Stimulated activated CD4-positive, alpha-beta T cell treated with anti-CD3 and anti-CD28 coated beads, Interleukin-1b, Interleukin-23, amount 100 ng/mL, for 1 hour (primary cell): ENCODE measurements at places on chromosomes 3 and 15.

DNA sequence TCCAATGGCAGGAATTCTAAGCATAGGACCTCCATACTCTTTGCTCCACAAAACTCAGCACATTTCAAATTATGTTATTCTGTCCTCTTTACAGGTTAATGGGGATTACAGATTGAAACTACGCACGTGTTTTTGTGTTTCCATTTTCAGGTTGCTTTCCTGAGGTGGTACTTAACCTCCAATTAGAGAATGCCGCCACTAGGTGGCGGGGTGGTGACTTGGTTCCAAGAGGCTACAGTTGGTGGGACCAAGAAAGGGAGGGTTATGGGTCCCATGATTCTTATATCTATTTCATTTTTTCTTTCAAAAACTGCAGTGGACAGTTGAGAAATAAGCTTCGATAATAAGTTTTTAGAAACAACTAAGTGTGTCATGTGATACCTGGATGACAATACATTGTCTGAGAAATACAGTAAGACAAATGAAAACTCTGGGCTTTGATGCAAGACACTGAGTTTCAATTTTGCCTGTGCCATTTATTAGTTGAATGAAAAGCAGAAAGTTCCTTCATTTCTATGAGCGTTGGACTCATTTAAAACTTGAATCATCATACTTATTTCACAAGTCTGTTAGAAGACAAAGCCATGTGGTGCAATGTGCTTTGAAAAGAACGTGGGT lies 539.0 kb downstream of the FGF12 start:
- no peak for DNase-seq

GRCh38 chr3:53938645-53939044 lies 47.0 kb upstream of the SELENOK start:
- DNase-seq, result no peak

DNA sequence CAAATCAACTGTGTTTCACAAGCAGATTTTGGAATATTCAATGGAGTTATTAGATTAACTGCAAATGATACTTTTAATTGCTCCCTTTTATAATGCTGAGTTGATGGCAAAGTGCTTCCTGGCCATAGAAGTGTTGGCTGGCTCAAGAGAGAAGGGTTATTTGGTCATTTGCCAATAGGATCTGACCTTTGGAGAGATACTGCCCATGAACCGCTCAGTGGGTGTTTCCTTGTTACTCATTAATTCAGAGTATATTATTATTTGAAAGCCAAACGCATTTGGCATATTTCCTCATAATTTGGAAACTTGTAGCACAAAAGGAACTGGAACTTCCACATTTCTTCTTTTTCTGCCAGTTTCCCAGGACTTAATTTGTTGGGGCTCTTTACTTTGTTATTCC lies 234.7 kb downstream of the CDIN1 start:
- DNase-seq, result no peak

GRCh38 chr15:76338486-76339304 lies 2.1 kb downstream of the ISL2 start:
- DNase-seq, result no peak

DNA sequence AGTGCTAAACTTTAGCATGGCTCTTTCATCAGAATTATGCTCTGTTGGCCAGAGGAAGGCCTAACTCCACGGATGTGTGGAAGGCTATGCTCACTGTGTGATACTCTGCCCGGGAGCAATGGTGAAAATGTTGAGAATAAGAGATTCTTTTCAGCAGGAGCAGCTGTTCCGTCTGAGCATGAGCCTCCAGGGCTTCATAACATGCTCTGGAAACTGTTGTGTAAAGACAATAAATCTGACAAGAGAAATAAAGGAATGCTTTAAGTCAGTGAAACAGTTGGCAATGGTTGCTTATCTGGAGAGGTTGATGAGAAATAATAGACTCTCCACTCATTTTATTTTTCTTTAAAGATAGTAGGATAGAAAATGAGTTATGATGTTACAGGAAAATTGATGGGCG lies 269.8 kb downstream of the DIPK2A start:
- no peak for DNase-seq

DNA sequence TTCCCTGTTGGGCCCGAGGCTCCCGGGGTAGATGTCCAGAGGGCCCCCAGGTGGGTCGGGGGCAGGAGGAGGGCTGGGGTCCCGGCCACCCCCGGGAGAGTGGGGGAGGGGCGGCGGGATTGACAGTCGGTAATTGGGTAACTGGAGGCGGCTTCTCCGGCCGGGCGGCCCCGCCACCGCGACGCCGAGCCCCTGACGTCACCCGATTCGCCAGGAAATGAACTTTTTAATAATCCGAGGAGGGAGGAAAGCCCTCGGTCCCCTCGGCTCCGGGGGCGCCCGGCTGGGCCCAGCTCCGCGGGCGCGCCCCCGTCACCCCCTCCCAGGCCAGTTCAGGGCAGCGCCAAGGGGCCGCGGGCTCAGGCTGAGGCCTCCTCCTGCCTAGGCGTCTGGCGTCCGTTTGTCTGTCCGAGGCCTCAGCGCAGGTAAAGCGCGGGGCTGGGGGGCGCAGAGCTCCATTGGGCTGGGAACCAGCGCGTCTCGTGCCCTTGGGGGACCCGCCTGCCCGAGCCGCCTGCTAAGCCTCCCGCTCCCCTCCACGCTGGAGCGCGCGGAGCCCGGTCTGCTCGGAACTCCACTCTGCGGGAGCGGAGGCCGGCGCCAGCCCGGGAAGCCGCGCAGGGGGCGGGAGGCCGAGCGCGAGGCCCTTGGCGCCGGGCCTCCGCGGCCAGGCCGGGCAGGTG lies 3.9 kb downstream of the GATA2 start:
- DNase-seq, result no peak

GRCh38 chr3:152589644-152590043 lies 245.3 kb upstream of the P2RY1 start:
- no peak for DNase-seq

- no peak for DNase-seq
Observed at GRCh38 chr3:57066471-57066870, 6.0 kb downstream of the SPATA12 start.

DNA sequence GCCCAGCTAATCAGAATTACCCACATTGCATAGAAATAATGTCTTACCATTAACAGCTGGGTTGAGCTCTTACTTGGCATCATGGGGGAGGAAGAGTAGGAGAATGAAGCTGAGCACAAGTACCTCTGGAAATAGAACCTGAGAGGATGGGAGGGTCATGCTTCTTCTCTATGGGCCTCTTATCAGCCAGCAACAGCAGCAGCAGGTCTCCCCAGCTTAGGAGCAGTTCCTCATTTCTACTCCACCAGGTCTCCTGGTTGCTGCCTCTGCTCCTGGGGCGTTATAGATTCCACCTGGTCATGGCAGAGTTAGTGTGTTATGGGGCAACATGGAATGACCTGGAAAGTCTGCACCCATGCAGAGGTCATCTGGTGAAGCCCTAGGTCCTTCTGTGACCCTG lies 3.4 kb downstream of the FSD2 start:
- DNase-seq, result no peak

- DNase-seq, result no peak
Observed at GRCh38 chr3:115627180-115628074, 4.1 kb downstream of the GAP43 start.

DNA sequence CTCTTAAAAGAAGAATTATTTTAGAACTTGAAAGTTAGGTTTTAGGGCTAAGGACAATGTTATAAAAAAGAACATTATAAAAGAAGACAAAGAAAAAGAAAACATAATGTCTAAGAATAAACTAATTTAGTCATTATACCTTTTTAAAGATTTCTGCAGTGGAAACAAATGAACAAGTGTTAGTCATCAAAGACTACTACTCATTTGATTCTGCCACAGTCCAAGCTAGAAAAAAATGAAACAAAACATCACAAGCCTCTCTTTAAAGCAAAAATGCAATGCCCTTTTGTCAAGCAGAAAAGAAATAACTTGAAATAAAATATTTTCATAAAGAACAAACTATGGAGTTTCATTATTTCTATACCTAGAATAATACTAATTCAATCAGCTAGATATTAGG lies 102.0 kb downstream of the TBC1D5 start:
- DNase-seq, result no peak

DNA sequence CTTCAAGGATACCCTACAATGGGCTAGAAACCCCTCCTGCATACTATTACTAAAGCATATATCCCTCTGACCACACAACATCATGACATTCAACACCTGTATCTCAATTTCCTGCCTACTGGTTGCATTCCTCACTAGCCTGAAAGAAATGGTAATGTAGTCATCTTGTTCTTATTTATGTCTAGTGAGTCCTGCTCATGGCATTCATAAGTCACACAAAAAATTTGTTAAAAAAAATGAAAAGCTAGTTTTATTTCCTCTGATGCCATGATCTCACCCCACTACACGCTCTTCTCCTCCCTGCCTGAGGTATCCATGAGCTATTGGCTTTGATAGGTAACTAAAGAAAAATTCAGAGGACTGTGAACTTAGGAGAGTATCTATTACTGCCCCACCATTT lies 284.5 kb downstream of the ZNF385D start:
- DNase-seq, result no peak

GRCh38 chr3:64039332-64039731 lies 16.0 kb upstream of the PSMD6 start:
- no peak for DNase-seq

DNA sequence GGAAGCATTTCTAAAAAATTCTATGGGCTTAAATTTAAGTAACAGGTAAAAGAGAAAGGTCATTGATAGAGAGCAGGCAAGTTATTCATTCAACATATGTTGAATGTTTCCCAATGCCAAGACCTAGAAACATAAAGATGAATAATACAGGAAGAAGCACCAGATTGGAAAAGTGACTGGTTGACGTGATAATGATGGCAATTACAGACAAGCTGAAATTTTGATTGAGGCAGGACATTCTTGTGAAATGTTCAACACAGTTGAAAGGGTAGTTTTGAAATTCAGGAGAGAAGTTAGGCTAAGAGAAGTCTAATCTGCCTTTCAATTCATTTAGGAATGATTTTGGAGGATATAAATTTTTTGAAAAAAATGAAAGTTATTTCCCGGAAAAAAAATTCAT lies 536.3 kb upstream of the NAALADL2 start:
- DNase-seq, result no peak

DNA sequence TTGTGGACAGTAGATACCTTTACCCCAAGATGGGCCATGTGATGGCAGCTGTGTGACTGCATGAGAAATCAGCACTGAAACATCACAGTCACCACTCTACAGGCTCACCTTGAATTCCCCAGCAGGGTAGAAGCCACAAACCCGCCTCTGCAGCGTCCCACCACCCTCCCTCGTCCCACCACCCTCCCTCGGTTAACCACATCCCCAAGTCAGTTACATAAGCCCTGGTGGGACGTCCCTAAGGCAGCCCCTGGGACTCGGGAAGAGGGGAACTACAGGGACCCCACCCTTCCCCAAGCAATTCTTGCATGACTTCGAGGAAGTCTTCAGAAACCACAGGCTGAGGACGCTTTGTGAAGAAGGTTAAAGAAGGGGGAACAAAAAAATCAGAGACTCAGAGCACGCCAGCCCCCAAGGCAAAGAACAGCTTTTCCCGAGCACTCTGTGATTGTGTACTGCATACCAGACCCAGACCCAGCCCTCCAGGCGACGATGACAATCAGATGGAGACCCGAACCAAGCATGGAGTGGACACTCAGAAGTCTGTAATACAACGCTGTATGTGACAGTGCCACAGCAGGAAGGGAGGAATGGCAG lies 60.5 kb downstream of the SH3BP5 start:
- peak; percentile 55 for DNase-seq

GRCh38 chr15:73939138-73939537 lies 12.9 kb downstream of the LOXL1 start:
- no peak for DNase-seq

GRCh38 chr3:30437171-30437601 lies 169.2 kb upstream of the TGFBR2 start:
- no peak for DNase-seq

DNA sequence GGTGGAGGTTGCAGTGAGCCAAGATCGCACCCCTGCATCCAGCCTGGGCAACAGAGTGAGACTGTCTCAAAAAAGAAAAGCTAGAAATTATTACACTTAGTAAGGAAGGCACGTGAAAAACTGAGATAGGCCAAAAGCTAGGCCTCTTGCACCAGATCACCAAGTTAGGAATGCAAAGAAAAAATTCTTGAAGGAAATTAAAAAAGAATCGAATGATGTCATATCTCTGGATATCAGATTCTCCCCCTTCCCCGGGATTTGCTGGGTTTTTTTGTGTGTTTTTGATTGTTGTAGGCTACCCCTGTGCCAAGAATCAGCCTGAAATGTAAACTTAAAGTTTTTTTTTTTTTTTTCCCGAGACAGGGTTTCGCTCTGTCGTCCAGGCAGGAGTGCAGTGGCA lies 17.4 kb downstream of the PTPN23 start:
- DNase-seq, result no peak

DNA sequence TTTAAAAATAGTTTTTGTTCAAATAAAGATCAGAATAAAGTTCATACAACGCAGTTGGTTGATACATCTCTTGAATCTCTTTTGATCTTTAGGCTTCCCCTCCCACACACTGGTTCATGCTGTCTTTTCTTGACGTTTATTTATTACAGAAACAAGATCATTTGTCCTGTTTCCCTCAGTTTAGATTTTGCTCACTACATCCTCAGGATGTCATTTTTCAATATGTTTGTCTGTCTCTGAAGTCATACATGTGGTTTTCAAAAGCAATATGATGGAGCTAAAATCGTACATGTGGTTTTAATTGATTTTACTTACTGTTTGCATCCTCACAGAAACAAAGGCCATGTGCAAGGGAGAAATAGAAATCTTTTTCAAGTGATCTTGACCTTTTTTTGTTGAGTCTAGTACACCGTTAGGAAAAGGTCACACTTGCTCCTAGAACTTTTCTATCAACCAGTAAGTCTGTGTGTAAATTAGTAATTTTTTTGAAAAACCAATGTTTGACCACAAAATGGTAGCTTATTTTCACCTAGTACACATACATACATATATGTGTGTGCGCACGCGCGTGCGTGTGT lies 63.7 kb upstream of the SENP5 start:
- DNase-seq, result no peak

- no peak for DNase-seq
Observed at GRCh38 chr3:31876331-31876730, 104.7 kb downstream of the OSBPL10 start.

DNA sequence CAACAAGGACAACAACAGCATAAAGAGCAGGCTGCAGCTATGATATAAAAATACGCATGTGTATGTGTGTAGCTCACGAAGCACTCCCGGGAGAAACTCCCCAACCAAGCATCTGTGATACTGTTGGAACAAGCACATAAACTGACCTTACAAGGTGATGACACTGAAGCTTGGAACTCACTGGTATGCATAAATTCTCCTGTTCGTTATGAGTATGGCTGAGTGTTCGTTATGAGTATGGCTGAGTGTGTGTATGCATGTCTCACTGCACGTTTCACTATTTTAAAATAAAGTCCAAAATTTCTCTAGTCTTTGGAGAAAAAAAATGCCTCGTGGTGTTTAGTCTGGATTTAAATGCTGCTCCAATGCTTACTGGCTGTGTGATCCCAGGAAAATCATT lies 256.8 kb downstream of the RORA start:
- DNase-seq, result no peak
